ENCODE measurements at places on chromosomes 5 and 9. TPM values are rescaled to one million over a fixed set of nuclear protein-coding genes. Genes with fewer than 3 reads are reported as not detected.

Gene WNT8A
- not detected for polyA plus RNA-seq

Gene HSD17B3
- 0.47 TPM for polyA plus RNA-seq

Gene PIP5KL1
- polyA plus RNA-seq, result 2.7 TPM

Gene PPP1R26
- 13.8 TPM for polyA plus RNA-seq

Gene BSPRY
- 0.39 TPM for polyA plus RNA-seq
